ENCODE measurements at places on chromosomes 4 and X. TPM values are rescaled to one million over a fixed set of nuclear protein-coding genes. Genes with fewer than 3 reads are reported as not detected.

DSPP gene
- not detected for polyA plus RNA-seq

FOXR2 gene
- not detected for polyA plus RNA-seq

MTHFD2L gene
- 5.8 TPM for polyA plus RNA-seq

SPIN4 gene
- polyA plus RNA-seq: 2.6 TPM

KCNIP4 gene
- 3.2 TPM for polyA plus RNA-seq

ZDHHC9 gene
- polyA plus RNA-seq: 34.6 TPM

SPACA5 gene
- polyA plus RNA-seq: not detected

FGFBP1 gene
- polyA plus RNA-seq: not detected

SMARCAD1 gene
- polyA plus RNA-seq: 15.2 TPM

ELF4 gene
- 25.6 TPM for polyA plus RNA-seq

CD40LG gene
- 1.3 TPM for polyA plus RNA-seq

PAK3 gene
- 1.5 TPM for polyA plus RNA-seq

PGAM4 gene
- not detected for polyA plus RNA-seq

PSAPL1 gene
- not detected for polyA plus RNA-seq

DIPK2B gene
- 18.7 TPM for polyA plus RNA-seq

MORF4L2 gene
- 773 TPM for polyA plus RNA-seq

MAGEA10 gene
- polyA plus RNA-seq: not detected

GLRA2 gene
- polyA plus RNA-seq: 0.29 TPM

ATP8A1 gene
- 17.6 TPM for polyA plus RNA-seq

MAGEB2 gene
- not detected for polyA plus RNA-seq

PDCL2 gene
- not detected for polyA plus RNA-seq

HELT gene
- polyA plus RNA-seq: not detected

ZAR1 gene
- polyA plus RNA-seq: not detected

SOX3 gene
- polyA plus RNA-seq: not detected

BEND4 gene
- polyA plus RNA-seq: 0.33 TPM

SYN1 gene
- polyA plus RNA-seq: 12.6 TPM

GAGE12J gene
- not detected for polyA plus RNA-seq

DCK gene
- 9.1 TPM for polyA plus RNA-seq

SPIN2B gene
- polyA plus RNA-seq: 13.5 TPM

FRMD7 gene
- 0.37 TPM for polyA plus RNA-seq

AMOT gene
- 13.1 TPM for polyA plus RNA-seq

RAB9B gene
- 14.0 TPM for polyA plus RNA-seq

BMP15 gene
- polyA plus RNA-seq: not detected

NPY2R gene
- 0.12 TPM for polyA plus RNA-seq

XAGE1B gene
- polyA plus RNA-seq: not detected

HHIP gene
- 4.2 TPM for polyA plus RNA-seq

INTS6L gene
- 13.5 TPM for polyA plus RNA-seq

CENPE gene
- polyA plus RNA-seq: 0.60 TPM

FGB gene
- polyA plus RNA-seq: not detected

BCORL1 gene
- 9.3 TPM for polyA plus RNA-seq

ASMT gene
- not detected for polyA plus RNA-seq

FAT1 gene
- polyA plus RNA-seq: 48.8 TPM

CYBB gene
- polyA plus RNA-seq: 37.2 TPM

SRPX2 gene
- 29.0 TPM for polyA plus RNA-seq

NEUROG2 gene
- polyA plus RNA-seq: not detected

YIPF7 gene
- not detected for polyA plus RNA-seq

RTL9 gene
- 0.69 TPM for polyA plus RNA-seq

PNMA5 gene
- 0.02 TPM for polyA plus RNA-seq
